ENCODE measurements at places on chromosomes 2 and 18.

DNA sequence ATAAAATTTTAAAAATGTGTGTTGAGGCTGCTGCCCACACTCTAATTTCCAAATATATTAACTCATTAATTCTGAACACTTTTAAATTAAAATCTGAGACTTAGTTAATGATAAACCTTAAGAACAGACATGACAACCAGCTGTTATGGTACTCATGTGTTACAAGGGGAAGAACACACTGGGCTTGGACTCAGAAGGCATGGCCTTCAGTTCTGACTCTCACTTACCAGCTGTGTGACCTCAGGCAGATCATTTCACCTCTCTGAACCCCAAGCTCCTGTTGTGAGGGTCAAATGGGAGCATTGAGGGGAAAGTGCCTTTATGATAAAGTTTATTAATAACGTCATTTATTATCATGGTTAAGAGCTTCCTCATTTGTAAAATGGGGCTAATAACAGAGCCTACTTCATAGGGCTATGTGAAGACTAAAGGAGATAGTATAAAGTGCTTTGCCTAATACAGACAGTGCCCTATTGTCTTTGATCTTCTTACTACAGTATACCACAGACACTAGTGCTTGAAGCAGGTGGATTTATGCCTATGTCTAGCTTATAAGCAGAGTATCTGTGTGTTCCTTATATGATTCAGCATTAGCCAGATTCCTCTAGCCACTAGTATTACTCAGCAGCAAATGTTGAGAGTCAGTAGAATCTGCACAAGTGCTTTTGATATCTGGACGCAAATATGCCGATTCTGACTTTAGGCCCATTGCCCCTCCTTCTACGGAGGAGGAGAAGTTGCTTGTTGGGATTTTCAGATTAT, 99.6 kb downstream of the SGPP2 start:
- DNase-seq = no peak

- no peak for DNase-seq
Measured at GRCh38 chr2:16767789-16768476, 102.3 kb upstream of the CYRIA start.

DNA sequence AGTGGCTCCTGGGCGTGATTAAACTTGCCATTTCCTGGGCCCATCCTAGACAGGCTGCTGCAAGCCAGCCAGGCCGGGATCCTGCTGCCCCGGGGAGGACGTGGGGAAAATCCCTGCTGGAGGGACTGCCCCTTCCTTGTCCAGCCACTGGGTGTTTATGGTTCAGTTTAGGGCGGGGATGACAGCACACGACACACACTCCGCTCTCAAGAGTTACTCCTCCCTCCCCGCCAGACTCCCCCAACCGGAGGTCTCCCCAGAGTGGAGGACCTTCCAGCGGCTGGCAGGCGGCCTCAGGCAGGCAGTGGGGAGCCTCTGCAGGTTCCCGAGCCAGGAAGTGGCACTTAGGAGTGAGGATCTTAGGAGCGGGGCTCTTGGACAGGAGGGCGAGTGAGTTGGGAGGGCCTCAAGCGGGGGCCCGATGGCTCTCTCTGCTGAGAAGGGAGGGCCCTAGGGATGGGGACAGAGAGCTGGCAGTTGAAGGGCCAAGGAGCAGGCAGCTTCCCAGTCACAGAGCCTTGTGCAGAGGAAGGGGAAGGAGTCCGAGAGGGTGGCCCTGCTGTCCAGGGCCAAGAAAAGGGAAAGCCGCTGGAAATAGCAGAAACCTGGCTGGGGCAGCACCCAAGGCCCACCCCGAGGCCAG, 5.7 kb upstream of the GPR35 start:
- DNase-seq = peak; percentile 24

DNA sequence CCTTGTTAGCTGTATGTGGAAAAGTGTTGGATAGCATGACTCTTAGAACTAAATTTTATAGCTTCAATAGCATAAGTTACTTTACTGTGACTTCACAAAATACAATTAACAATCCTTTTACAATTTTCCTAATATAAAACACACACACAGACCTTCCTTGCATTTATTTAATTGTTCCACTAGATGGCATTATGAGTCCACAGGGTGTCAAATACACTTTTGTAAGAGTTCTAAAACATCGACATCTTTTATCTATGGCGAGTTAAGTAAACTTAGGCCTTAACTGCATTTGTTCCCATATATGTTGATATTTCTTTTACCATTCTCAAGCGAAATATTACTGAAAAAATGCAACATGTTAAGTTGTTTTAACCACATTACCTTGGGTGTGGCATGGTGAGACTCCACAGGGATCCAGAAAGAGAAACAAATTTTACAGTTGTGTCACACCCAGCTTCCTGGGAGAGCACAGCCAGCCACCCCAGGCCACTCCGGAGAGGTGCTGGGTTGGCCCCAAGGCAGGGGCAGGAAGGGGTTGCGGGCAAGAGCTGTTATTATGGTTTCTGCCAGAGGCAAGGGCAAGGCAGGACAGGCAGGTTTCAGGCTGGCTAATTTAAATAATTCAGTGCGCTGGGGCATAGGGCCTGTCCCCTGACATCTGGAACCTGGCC, 312.4 kb upstream of the MC4R start:
- DNase-seq = peak; percentile 28

Data from RPMI7951 (cell line).